ENCODE measurements at places on chromosomes 11 and 22. TPM values are rescaled to one million over a fixed set of nuclear protein-coding genes. Genes with fewer than 3 reads are reported as not detected.

RFPL3 gene
- total RNA-seq: not detected

DNA sequence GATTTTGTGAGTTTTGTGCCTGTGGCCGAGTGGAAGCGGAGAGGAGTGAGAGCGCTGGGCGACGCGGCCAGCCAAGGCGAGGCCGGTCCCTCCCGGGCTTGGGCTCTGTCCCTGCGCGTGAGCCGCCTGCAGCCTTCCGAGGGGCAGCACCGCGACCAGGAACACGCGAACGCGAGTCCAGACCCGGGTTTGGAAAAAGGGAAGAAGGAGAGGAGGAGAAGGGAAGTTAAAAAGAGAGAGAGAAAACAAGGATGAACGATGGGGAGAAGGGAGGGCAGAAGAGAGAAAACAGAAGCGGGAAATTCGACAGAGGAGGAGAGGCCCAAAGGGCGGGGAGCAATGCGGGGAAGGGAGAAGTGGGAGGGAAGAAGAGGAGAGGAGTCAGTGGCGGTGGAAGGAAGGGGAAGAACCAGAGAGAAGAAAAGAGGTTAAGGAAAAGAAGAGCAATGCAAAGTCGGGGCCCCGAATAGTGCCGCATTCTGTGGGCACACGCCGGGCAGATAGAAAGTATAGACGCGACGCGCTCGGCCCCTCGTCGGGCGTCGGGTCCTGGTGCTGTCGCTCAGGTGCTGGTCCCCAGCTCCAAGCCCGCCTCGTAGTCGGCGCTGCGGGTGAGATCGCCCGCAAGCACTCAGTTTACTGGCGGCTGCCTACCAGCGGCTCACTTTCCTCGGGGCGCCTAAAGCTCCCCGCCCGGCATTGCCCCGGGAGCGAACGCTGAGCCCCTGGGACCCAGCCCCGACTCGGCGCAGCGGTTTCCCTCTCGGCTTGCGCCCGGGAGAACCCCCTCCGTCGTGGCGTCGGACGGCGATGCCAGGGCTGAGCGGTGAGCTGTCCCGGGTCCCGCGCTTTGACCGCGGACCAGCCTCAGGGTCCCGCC, 2.8 kb upstream of the BARX2 start:
- no peak for DNase-seq

AQP11 gene
- 0.49 TPM for total RNA-seq

SLC15A3 gene
- 93.0 TPM for total RNA-seq

- DNase-seq: no peak
These were observed 39.1 kb upstream of the ACCSL start for GRCh38 chr11:44008698-44009097.

LINC01488 gene
- not detected for total RNA-seq

TYMP gene
- total RNA-seq: 45.1 TPM

TMPRSS4 gene
- total RNA-seq: not detected

DNA sequence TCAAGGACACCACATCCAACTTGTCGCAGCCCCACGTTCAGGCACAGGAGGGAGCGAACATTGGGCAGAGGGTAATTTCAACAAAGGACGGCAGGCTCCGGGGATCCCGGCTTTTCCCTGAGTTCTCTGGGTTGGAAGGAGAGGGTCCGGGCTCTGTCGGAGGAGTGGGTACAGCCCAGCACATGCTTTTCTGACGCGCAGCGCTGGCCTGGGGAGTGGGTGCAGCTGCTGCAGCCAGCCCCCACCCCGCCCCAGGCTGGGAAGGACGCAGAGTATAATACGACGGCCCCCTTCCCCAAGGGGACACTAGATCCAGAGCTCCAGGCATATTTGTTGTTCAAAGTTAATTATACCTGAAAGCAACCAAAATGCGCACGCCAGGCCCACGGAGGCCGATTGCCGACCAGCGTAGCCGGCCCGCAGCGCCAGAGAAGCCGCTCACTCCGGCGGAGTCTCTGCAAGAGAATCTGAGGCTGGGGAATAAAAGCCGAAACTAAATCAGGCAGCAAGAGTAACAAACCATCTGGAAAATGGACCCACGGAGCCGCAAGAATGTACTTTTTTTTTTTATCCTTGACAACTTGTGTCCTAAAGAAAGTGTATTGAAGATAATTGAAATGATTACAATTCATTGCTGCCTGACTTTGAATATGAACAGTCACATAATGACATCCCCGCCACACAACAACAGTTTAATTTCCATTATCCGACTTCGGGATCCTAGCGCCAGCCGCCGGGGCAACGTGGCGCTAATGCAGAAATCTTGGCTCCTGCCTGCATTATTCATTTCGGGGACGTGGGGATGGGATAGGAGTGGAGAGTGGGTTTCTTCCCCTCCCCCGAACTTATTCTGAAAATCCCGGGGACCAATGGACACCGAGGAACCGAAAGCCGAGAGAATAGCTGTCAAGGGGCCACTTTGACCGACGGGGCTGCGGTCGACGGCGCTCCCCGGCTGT, 14.0 kb upstream of the PAX6 start:
- peak; percentile 22 for DNase-seq

DNA sequence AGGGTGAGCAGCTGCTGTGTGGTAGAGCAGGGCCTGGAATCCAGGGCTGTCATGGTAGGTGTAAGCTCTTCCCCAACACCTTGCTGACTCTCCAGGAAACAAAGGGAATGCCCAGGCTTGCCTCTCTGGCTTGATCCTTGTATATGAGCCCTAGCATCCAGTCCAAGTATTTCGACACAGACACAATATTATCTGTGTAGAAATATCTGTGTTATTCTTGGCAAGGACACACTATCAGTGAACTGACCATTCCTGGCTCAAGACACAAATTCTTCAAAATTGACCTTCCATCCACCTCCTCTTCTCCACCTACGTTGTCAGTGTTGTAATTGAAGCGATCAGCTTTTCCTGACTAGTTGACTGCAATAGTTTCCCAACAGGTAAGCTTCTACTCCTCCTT, 312.0 kb upstream of the NARS2 start:
- DNase-seq: no peak

ACR gene
- total RNA-seq: not detected

GRCh38 chr22:32771756-32772155, 29.7 kb upstream of the TIMP3 start:
- DNase-seq: no peak

- no peak for DNase-seq
These were observed 72.7 kb downstream of the SIK2 start for GRCh38 chr11:111674941-111675340.

INS gene
- total RNA-seq: not detected

- no peak for DNase-seq
These were observed 571.8 kb downstream of the OPCML start for GRCh38 chr11:132960273-132961078.

DNA sequence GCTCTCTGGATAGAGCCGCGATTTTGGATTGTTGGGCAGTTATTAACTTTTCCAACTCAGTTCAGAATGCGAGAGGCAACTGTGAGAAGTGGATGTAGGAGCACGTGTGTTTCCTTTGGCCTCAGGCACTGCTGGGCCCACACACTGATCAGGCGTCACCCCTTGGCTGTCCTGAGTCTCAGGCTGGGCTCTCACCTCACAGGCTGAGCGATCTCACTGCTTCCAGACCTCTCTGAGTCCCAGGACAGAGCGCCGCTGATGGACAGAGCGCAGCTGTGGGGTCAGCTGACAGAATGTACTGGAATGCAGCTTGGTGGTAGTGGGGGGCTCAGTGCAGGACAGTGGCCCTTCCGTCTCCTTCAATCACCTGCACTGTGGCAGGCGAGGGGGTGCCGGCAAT, 516.2 kb downstream of the TBC1D22A start:
- DNase-seq: no peak

DNA sequence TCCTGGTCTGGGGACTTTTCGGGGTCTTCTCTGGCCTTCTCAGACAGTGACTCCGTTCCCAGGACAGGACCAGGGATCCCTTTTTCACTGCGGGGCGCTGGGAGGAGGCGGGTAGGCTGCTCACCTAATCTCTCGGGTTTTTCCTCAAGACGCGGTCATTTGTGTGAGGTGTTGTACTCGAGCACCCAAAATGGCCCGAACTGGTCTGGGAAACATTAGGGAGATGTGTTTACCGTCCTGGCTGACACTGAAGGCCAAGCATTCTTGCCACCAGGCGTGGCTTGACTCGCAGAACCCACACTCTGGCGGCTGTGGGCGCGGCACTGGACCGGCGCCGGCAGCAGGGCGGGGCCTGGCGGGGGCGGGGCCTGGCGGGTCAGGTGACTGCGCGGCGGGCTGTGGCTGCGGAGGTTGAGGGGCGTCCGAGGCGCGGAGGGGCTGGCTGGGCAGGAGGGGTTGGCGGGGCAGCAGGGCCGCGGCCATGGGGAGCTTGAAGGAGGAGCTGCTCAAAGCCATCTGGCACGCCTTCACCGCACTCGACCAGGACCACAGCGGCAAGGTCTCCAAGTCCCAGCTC, at the start of gene SWAP70:
SWAP70 (plus strand) TSS at position 379 of the 577 bp plus-strand sequence; CDS start at position 482, 103 bp downstream.
- DNase-seq: peak; percentile 93

- DNase-seq: no peak
These were observed 113.1 kb downstream of the ARHGAP42 start for GRCh38 chr11:100800202-100800601.

GRCh38 chr22:43473031-43473430, 61.2 kb downstream of the MPPED1 start:
- DNase-seq: no peak

DNA sequence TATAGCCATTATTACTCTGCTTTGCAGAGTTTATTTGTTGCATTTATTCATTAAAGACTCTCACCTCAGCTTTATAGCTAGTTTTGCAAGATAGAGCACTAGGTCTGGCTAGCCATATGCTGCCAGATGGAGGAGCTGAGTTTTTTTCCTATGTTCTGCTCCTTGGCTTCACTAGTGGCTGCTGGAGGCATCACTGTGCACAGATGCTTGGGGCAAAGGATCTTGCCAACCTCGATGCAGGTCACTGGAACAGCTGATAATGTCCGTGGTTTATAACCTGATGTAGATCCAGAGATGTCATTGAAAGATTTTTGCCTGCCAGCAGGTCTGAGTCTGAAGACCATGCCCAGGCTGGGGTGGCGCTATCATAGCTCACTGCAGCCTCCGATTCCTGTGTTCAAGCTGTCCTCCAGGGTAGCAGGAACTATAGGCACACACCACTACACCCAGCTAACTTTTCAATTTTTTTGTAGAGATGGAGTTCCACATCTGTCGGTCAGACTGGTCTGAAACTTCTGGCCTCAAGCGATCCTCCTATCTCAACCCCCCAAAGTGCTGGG, 63.2 kb downstream of the PACS1 start:
- DNase-seq: no peak

GRCh38 chr11:12066056-12066798, 44.2 kb upstream of the MICAL2 start:
- DNase-seq: no peak

- DNase-seq: no peak
These were observed 3.4 kb upstream of the NXPE1 start for GRCh38 chr11:114563077-114563476.

RASSF10 gene
- not detected for total RNA-seq

DNA sequence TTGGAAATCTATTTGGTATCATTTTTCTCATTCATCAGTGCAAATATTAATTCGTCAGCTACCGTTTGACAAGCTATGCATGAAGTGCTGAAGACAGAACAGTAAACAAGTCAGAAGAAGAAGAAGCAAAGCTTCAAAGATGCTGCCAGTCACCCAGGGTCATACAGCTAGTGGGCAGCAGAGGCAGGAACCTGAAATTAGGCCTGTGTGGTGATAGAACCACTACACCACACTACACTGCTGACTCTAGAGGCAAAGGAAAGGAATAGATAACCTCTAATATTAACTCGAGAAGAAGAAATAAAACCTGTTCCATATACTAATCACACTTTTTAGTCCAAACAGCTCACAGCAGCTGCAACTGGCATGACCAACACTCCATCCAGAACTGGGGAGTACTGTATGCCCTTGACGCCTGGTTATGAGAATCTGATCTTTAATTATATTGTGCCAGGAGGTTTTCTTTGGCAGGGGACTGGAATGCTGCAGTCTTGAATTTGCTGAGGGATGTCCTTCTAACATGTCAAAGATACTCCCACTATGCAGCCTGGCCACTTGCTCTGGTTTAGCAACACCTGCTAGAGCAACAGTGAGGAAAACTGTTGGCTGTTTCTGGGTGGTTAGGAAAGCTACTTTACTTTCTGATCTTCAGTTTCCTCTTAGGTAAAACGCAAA, 73.0 kb downstream of the PAK1 start:
- DNase-seq: no peak

- DNase-seq: no peak
These were observed 32.9 kb upstream of the DLAT start for GRCh38 chr11:111992206-111992855.

GAL3ST3 gene
- total RNA-seq: not detected

GRCh38 chr11:83976086-83976485, 689.9 kb upstream of the CCDC90B start:
- DNase-seq: no peak

DNA sequence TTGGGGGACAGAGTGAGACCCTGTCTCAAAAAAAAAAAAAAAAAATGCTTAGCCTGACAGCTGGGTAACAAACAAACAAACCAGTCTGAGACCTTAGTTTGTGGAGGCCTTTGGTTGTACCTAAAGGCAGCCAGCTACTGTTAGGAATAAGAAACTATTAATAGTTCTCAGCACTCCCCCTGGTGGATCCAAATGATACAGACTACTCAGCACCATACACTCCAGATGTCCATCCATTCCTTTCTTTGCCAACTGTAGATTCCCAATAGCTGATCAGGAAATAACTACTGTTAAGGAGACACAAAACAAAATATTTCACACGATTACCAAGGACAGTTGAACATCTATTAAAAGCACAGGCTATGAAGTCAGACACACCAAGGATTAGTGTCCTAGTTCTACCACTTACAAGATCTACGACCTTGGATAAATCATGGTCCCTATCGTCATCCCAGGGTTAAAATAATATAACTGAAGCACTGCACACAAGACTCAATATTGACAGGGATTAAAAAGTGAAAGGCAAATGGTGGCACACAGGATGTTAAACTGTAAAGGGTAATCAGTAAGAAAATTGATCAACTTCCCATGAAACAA, 17.2 kb downstream of the CLDN25 start:
- peak; percentile 47 for DNase-seq

SPON1 gene
- total RNA-seq: 0.22 TPM

GRCh38 chr11:19101796-19102520, 15.0 kb upstream of the ZDHHC13 start:
- no peak for DNase-seq

OR56B4 gene
- not detected for total RNA-seq

GRCh38 chr22:29690476-29690875, 29.3 kb upstream of the CABP7 start:
- DNase-seq: no peak

- no peak for DNase-seq
These were observed 9.5 kb upstream of the GNAZ start for GRCh38 chr22:23060612-23061400.

STX3 gene
- 17.5 TPM for total RNA-seq
